ENCODE measurements at places on chromosomes 16 and 17.

DNA sequence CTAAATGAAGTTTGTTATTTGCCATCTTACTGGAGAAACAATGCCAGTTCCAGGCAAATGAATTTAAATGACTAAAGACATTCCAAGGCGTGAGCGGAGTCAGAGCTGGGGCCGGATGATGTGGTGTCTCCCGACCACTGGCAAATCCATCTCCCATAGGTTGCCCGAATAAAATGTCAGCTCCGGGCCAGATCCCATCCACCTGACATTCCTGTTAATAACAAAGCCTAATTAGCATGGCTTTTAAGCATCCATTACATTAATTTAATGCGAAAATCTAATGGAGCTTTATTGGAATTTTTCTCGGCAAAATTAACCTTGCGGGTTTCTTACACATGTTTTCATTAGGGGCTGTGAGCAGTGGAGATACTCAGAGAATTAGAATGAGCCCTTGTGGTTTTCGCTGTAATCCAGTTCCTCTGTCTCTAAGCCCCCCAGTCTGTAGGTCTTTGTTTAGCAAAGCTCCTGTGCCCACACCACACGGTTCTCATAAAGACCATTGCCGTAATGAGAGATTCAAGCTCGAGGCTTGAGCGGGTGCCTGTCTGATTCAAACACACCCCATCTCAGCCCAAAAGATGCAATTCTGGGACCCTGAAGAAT, 123.3 kb downstream of the CCT6B start:
- DNase-seq = no peak

- no peak for DNase-seq
These were observed 2.7 kb downstream of the FBXO31 start for GRCh38 chr16:87380881-87381280.

DNA sequence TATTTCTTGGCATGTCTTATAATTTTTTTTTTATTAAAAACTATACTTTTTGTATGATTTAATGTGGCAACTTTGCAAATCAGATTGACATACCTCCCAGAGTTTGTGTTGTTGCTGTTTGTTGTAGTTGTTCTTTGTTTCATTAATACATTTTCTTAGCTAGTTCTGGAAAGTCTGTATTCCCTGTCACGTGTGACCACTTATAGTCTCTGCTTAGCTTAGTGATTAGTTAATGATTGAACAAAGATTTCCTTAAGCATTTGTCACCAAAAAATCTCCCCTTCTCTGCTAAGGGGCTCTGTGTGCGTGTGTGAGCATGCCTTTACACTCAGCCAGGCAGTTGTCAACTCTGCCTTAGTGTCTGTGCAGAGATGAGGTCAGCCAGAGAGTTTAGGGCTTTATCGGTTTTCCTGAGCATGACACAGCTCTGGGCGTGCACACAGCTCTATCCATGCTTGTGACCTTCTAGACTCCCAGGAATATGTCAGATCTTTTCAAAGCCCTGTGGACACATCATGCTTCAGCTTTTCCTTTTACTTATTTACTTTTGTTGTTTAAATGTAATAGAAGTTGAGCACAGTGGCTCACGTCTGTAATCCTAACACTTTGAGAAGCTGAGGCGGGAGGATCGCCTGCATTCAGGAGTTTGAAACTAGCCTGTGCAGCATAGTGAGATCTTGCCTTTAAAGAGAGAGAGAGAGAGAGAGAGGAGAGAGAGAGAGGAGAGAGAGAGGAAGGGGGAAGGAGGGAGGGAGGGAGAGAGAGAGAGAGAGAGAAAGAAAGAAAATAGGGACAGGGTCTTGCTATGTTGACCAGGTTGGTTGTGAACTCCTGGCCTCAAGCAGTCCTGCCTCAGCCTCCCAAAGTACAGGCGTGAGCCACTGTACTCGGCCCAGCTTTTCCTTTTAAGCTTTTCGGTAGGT, 21.9 kb downstream of the DNAI2 start:
- no peak for DNase-seq

- no peak for DNase-seq
These were observed 1.5 kb upstream of the ZNF764 start for GRCh38 chr16:30559690-30560089.

DNA sequence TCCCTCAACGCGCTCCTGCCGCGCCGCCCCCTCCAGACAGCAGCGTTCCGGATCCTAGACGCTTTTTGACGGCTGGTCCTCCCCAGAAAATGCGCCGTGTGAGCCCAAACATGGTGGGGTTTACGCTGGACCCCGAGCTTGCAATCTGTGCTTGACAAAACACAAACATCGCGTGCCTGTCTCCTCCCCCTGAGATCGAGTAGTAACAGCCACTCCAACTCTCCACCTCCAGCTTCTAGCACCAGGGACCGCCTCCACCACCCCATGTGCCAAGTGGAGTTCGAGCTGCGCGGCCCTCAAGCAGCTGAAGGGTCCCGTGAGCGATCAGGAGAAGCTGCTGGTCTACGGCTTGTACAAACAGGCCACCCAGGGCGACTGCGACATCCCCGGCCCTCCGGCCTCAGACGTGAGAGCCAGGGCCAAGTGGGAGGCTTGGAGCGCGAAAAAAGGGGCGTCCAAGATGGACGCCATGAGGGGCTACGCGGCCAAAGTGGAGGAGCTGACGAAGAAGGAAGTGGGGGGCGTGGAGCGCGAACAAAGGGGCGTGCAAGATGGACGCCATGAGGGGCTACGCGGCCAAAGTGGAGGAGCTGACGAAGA, 656 bp upstream of the GEMIN4 start:
- peak; percentile 87 for DNase-seq

- DNase-seq = no peak
These were observed 19.0 kb downstream of the PIK3R5 start for GRCh38 chr17:8946476-8946875.

DNA sequence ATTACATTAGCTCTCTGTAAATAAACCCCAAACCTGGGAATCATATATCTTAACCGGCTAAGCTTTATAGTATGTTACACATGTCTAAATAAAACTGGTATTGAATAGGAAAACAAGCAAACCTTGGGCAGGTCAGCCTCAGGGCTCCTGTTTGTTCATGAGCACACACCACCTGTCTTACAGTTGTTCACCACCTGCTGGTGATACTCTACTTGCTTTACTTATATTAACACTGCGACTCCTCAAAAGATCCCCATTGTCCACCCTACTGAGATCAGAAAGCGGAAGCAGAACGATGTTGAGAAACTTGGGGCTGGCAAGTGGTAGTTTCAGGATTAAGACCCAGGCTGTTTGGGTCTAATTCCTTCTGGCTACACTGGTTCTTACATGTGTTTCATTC, 16.4 kb downstream of the CDH13 start:
- no peak for DNase-seq

- DNase-seq = no peak
These were observed 29.5 kb downstream of the METTL16 start for GRCh38 chr17:2482218-2482617.

GRCh38 chr16:46613352-46613751, 7.8 kb downstream of the SHCBP1 start:
- no peak for DNase-seq

- DNase-seq = no peak
These were observed 35.2 kb downstream of the ANKRD11 start for GRCh38 chr16:89455178-89455577.

- DNase-seq = no peak
These were observed 56.0 kb downstream of the ACSM2A start for GRCh38 chr16:20507280-20507679.

- DNase-seq = no peak
These were observed 36.4 kb upstream of the ARHGAP17 start for GRCh38 chr16:25051406-25052150.

GRCh38 chr16:23852794-23853562, 17.2 kb downstream of the PRKCB start:
- peak; percentile 35 for DNase-seq

GRCh38 chr17:74085434-74085833, 118.0 kb upstream of the RPL38 start:
- no peak for DNase-seq

- no peak for DNase-seq
These were observed 146.9 kb upstream of the NOL11 start for GRCh38 chr17:67570797-67571196.

- DNase-seq = no peak
These were observed 104.6 kb downstream of the ANKRD11 start for GRCh38 chr16:89385712-89386111.

DNA sequence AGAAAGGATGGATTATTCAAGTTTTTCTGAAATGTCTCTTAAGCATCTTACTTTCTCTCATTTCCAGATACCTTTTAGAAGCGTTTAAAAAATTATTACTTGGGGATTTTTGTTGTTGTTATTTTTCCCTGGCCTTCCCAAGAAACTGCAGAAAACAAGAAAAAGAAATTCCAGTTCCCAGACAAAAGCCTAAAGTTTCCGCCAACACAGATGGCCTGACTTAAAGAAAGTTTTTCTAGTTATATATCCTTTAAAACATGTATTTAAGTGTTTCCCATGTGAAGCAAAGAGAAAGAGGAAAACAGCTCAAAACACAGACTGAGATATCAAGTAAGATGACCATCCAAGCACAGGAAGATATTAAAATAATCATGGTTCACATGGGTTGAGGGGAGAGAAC, 401.7 kb upstream of the MAF start:
- no peak for DNase-seq

Measured in femur (tissue), 1 donor.